Stomach (tissue), 19 donors: ENCODE measurements at places on chromosomes 1 and 21.

DNA sequence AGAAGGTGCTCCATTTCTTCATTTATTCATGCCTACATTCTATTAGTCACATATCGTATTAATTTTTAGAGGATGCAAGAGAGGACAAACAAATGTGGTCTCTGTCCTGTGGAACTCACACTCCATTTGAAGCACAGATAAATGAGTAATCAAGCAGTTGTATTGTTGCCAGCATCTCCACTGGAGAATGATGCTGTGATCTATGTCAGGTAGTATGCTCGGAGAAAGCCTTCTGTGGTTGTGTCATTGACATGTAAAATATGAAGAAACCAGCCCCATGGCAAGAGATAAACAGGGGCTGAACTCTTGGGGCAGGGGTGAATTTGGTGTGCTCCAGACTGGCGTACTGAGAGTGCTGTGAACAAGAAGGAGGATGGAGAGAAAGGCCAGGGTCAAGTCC, 101.2 kb downstream of the FASLG start:
- DNase-seq: no peak

GRCh38 chr1:83113652-83114051, 885.3 kb downstream of the TTLL7 start:
- DNase-seq: no peak

DNA sequence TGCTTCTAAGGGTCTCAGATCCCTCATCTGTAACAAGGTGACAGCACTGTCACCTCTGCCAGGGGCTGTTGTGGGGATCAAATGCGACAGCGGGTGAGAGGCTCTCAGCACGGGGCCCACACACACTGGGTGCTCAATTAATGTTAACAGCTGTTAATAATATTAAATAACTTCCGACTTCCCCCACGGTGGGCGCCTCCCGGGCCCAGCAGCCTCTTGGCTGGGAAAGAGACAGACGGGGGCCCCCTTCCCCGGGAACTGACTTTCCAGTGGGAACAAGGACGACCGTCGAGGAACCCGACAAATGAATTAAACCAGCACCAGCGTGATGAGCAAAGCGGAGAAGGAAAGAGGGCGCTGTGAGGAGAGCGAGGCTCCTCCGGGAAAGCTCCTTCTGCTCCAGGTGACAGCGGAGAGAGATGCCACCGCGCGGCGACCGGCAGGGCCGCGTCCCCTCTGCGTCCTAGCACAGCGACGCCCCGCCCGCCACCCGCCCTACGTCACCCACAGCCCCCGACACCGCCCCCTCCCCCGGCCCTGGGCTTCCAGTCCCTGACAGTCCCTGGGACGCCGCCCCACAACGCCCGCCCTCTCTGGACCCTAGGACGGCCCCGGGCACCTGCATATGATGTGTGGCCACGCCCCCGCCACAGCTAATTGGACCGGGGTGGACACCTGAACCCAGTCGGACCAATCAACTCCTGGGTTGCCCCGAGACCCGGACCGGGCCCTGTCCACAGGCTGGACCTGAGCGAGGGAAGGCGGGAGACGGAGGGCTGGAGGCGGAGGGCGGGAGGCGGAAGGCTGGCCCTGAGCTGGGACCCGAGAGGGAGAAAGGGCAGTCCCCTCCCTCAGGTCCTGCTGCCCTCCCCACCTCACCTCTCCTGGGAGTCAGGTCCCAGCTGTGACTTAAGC, 38.2 kb downstream of the MATN1 start:
- peak; percentile 94 for DNase-seq

DNA sequence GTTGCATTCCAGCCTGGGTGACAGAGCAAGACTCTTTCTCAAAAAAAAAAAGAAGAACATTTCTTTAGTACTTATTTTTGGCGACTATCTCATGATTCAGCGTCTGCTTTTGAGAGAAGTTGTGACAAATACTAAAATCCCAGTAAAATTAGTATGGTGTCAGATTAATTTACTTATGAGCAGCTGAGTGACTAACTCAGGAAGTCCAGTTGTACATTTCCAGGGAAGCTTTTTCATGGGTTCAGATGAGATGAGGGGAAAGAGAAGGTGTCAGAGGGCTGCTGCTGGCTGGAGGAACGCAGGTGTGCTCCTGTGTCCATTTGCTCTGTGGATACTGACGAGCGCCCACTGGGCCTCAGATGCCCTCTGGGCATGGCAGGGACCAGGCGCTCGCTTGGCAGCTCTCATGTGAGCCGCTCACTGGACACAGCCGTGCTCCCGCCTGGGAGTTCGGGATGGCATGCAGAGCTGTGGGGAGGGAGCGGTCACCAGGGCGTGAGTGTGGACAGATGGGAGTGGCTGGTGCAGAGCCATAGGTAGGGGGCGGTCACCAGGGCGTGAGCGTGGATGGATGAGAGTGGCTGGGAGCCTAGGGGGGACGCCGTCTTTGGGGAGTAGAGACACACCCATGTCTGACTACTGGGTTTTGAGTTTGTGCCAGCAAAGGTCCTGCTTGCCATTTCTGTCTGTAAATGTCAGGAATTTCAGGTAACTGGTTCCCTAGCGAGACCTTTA, 55.0 kb downstream of the ADARB1 start:
- no peak for DNase-seq

DNA sequence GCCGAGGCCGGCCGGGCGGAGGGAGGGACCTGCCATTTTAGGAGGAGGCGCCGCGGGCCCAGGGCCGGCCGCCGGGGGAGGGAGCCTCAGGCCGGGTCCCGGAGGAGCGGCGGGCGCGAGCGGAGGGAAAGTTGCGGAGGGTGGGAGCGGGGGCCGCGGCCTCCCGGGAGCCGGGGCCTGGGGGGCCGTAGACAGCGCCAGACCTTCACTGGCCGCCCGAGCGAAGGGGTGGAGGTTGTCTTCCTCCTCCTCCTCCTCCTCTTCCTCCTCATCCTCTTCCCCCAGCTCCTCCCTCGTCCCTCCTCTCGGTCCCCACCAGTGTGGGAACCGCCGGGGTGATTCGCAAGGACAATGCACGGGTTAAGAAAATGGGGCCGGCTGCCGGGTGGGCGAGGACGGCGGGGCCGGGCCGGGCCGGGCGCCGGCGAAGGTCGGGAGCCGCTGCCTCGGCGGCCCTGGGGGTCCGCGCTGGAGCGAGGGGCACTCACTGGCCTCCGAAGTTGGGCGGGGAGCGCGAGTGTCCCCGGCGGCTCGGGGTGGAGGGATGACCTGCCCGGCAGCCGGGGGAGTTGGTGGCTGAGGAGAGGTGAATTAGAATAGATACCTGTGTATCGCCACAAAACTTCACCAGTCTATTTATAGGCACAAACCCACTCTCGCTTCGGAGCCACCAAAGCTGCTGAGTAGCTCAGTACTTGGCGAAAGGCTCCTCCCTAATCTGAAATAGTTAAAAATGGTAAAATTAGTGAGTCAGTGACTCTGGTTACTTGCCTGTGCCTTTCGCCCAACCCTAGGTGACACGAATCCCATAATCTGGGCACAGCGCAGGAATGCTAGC, 1.3 kb downstream of the DYRK1A start:
- peak; percentile 44 for DNase-seq

DNA sequence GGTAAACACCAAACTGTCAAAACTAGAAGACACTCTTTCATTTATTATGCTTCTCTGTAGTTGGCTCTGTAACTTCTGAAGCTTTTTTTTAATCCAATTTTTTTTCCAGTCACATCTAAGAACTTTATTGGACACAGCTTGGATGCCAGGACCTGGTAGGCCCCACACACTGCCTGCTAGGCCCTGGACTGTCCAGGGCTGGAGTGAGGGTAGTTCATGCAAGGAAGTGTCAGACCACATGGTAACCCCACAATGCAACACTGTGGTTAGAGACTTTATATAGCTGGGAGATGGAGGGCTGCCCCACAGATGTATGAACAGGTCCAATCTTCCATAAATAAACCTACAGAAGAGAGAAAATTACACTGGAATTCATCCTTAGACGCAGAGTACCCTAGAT, 7.1 kb downstream of the SLC2A1 start:
- no peak for DNase-seq

DNA sequence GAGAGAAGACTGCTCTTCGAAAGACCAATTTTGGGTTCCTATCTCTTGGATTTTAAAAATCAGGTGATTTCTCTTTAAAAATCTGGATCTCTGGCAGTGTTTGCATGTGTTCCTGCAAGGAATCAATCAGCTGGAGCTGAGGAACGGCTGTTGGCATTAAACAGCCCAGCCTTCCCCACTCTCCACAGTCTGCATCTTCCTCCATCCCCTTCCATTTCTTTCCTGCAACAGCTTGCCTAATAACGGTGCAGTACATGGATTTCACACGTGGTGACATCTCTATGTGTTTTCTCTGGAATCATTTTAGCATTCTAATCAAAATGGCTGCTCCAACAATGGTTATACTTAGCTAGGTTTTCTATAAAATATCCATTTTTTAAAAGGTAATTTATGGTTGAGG, 20.0 kb downstream of the RIPPLY3 start:
- no peak for DNase-seq

DNA sequence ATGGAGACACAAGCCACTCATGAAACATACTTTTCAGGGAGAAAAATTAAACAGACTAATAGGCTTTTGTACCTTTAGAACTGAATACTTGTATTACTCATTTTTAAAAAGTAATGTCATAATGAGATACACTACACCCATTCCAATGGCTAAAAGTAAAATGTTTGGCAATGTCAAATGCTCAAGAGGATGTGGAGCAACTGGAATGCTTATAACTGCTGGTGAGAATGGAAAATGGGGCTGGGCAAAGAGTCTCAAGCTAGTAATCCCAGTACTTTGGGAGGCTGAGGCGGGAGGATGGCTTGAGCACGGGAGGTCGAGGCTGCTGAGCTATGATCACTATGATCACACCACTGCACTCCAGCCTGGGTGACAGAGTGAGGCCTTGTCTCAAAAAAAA, 86.3 kb downstream of the NKAIN1 start:
- DNase-seq: no peak

GRCh38 chr1:36351227-36351977, 28.0 kb upstream of the EVA1B start:
- DNase-seq: no peak

DNA sequence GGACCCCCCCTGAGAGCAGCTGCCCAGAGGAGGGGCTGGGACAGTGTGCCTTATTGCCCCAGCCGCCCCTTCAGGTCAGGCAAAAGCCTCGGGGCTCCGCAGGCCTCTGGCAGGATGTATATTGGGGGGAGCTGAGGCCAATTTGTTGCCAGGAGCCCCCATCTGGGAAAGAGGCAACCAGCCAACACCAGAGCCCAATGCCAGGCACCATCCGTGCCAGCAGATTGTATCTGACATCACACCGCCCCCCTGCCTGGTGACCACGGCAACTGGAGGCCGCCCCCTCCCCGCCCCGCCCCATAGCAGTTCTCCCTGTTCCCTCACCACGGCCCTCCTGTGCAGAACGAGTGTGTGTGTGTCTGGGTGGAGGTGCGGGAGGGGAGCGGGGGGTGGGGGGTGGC, 3.6 kb upstream of the PLEKHG5 start:
- DNase-seq: no peak

GRCh38 chr1:198903203-198903602, 264.4 kb downstream of the PTPRC start:
- DNase-seq: no peak

GRCh38 chr21:24025101-24025500, 1582.2 kb downstream of the MRPL39 start:
- no peak for DNase-seq

- peak; percentile 67 for DNase-seq
Observed at GRCh38 chr1:45552331-45552730, 1.7 kb downstream of the AKR1A1 start.

DNA sequence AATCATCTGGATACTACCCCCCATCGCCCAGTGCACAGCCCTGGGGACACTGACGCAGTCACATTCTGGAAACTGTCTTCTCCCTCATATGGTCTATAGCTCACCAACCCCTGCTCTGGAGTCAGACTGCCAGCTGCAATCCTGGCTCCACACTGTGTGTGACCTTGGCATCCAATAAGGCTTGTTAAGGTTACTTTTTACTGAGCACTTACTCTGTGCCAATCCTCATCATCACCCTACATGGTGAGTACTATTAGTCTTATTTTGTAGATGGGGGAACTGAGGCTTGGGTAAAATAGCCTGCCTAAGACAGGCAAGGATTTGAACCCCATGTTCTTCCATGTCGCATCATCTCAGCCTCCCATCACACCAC, 34.9 kb downstream of the AHDC1 start:
- no peak for DNase-seq

DNA sequence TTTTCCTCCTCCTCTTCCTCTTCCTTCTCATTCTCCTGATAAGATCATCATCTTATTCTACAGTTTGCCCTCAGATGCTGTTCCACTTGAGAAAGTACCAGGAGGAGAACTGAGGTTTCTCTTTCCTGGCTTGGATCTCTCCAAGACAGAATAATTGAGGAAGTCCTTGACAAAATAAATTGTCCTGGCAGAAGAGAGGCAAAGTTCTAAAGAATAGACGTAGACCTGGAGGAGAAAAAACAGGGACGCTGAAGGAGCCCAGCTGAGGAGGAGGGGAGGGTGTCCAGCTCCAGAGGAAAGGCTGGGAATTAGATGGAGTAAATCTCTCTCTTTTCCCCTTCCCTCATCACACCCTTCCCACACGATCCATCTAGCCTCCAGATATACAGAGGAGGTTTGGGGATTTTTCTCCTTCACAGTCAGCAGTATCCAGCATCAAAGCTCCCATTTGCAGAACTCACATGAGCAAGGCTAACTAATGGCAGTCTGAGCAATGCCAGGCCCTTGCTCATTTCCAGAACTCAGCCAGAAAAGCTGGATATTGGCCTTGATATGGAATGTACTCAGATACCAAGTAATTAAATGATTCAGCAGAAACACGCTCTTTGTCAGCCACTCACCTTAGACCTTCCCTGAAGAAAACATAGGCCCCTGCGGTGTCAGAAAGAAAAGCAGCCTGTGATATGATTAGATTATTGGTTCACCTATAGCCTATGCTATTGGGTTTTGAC, 5.1 kb upstream of the GNG12 start:
- peak; percentile 53 for DNase-seq

- DNase-seq: no peak
Observed at GRCh38 chr1:53270873-53271272, 32.6 kb upstream of the MAGOH start.

- peak; percentile 24 for DNase-seq
Observed at GRCh38 chr1:29901624-29902325, 665.5 kb downstream of the PTPRU start.

GRCh38 chr1:196160066-196160795, 448.0 kb downstream of the KCNT2 start:
- DNase-seq: no peak

GRCh38 chr1:53366901-53367502, 39.1 kb upstream of the LRP8 start:
- no peak for DNase-seq

GRCh38 chr1:15277447-15277838, 30.4 kb downstream of the FHAD1 start:
- no peak for DNase-seq

DNA sequence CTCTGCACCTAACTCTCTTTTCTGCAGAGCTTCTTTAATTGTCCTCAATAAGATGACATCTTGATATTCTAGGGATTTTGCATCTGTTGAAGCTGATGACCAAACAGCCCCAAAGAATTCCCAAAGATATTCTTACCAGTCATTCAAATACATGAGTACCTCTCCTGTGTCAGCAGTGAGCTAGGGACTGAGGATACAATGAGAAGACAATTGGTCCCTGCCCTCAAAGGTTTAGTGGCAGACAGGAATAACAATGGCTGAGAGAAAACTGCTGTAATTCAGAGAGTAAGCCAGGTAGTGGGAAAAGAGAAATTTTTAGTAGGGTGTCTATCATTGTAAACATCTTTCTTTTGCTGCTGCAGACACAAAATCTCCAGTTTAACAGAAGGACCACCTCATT, 5.9 kb downstream of the MCOLN3 start:
- no peak for DNase-seq
